ENCODE measurements at places on chromosomes 5 and 9. TPM values are rescaled to one million over a fixed set of nuclear protein-coding genes. Genes with fewer than 3 reads are reported as not detected.

The TRMO gene
- total RNA-seq: 13.9 TPM

The NPR3 gene
- total RNA-seq: 116 TPM

The NMUR2 gene
- 0.80 TPM for total RNA-seq

The EIF4E1B gene
- total RNA-seq: not detected

The FAM153A gene
- total RNA-seq: 0.52 TPM

The LRRC19 gene
- 0.29 TPM for total RNA-seq

DNA sequence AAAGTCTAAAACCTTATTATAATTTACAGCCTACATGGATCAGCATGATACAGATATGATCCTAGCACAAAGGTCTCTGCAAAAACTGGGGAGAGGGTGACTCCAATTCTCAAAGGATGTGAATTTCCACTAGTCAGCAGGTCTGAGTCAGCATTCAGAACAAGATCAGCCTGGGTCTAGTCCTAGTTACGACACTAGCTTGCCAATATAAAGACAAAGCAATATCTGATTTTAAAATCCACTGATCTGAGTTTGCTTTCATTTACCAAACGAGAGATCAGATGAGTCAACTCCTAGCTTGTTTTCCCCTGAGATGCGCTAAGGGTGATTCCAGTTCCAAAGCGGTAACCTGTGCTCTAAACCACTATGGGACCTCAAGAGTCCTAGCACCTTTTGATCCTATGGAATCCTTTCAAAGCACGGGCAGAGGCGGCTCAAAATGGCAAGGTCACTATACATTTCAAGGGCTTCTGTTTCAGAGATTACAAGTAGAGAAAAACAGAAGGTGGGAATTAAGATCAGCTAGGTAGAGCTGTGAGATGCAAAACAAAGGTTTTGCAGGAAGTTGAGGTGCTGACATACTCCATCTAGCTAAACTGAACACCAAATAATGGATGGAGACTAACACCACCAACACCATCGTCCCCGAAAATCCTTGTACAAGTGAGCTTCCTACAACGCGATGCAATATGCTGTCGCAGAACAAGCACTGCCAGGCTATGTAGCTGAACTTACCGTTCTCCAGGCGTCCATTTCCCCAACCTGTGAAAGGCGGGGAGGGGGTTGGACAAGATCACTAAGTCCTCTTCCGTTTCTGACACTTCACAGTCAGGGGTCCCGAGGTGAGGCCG lies 906 bp downstream of the SLC25A51 start:
- H3K27ac ChIP-seq: peak overlapping the region; percentile 80
- H3K36me3 ChIP-seq: peaks cover 4% of the 10 kb centered on the region
- H3K4me1 ChIP-seq: peaks cover 16% of the 10 kb centered on the region
- H3K4me3 ChIP-seq: peak overlapping the region; percentile 91

DNA sequence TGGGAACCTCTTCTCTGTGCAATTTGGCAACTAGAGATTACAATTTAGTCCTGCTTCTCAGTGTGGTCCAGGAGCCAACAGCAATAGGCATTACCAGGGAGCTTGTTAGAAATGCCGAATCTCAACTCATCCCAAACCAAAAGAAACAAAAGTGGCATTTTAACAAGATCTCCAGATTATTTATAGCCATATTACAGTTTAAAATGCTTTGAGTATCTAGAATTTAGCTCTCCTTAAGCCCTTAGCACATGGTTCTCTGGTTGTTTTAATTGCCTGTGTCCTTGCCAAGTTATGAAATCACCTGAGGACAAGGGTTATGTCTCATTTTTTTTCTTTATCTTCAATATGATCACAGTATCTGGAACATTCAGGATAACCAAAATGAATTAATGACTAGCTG lies 51.6 kb upstream of the TAS2R1 start:
- peaks cover 5% of the 10 kb centered on the region for H3K4me1 ChIP-seq
- H3K27me3 ChIP-seq: no peaks in the 10 kb centered on the region
- no peak for DNase-seq
- H3K36me3 ChIP-seq: no peaks in the 10 kb centered on the region
- H3K4me3 ChIP-seq: no peak overlapping the region

DNA sequence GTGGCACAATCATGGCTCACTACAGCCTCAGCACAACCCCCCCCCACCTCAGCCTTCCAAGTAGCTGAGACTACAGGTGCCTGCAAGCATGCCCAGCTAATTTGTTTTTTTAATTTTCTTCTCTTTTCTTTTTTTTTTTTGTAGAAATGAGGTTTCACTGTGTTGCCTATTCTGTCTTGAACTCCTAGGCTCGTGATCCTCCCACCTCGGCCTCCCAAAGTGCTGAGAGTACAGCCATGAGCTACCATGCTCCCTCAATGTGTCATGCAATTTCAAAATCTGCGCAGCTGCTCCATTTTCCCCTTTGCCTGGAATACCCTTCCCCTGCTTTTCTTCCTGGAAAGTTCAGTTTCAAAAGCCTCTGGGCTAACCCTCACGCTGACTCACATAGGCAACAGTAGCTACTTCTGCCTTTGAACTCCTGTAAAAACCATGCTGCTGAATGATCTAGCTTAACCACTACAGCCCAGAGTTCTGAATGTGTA lies 71.0 kb upstream of the IL7R start:
- no peaks in the 10 kb centered on the region for H3K36me3 ChIP-seq
- H3K4me3 ChIP-seq: no peak overlapping the region
- peaks cover 4% of the 10 kb centered on the region for H3K4me1 ChIP-seq
- DNase-seq: no peak
- H3K27me3 ChIP-seq: no peaks in the 10 kb centered on the region

DNA sequence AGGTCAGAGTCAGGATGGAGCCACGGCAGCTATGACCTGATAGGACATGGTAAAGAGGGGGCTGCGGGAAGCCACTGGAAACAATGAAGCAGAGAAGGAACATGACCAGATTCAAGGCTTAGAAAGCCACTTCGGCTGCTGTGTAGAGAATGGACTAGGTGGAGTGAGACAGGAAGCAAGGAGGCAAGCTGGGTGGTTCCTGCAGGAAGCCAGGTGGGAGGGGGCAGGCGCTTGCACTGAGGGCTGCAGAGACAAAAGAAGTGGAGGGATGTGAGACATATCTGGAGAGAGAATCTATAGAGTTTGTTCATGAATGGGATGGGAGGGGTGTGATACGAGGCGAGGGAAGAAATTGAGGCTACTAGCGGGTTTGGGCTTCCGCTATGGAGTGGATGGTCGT lies 19.0 kb upstream of the N4BP3 start:
- no peaks in the 10 kb centered on the region for H3K27me3 ChIP-seq
- H3K36me3 ChIP-seq: no peaks in the 10 kb centered on the region
- no peaks in the 10 kb centered on the region for H3K4me1 ChIP-seq
- H3K4me3 ChIP-seq: no peak overlapping the region

DNA sequence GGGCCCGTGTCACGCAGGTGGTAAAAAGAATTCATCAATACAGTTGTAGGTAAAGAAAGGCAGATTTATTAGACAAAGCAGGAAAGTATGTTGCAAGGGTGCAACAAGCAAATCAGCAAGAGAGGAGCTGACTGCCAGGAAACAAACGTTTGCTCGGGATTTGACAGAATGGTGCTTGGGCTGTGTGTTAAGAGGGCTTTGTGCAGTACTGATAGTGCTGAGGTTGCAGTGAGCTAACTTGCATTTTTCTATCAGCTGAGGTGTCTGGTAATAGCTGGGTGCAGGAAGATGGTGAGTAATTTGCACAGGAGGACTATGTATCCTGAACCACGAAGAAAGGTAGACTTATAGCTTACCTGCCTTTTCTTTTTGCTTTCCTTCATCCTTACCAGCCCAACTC lies 3.9 kb upstream of the RARS1 start:
- no peaks in the 10 kb centered on the region for H3K36me3 ChIP-seq
- no peak for DNase-seq
- peak overlapping the region; percentile 7 for H3K27ac ChIP-seq
- H3K4me3 ChIP-seq: no peak overlapping the region
- H3K27me3 ChIP-seq: no peaks in the 10 kb centered on the region

GRCh38 chr9:103410059-103410458 lies 414.9 kb downstream of the CYLC2 start:
- H3K27ac ChIP-seq: no peak overlapping the region
- H3K27me3 ChIP-seq: no peaks in the 10 kb centered on the region
- no peaks in the 10 kb centered on the region for H3K4me1 ChIP-seq
- H3K4me3 ChIP-seq: no peak overlapping the region
